Stimulated activated CD8-positive, alpha-beta memory T cell treated with anti-CD3 and anti-CD28 coated beads, Interleukin-15, amount 100 ng/mL, for 24 hours (primary cell): ENCODE measurements at places on chromosomes 5 and 9.

- DNase-seq: no peak
Measured at GRCh38 chr5:11214864-11215644, 454.0 kb upstream of the DAP start.

DNA sequence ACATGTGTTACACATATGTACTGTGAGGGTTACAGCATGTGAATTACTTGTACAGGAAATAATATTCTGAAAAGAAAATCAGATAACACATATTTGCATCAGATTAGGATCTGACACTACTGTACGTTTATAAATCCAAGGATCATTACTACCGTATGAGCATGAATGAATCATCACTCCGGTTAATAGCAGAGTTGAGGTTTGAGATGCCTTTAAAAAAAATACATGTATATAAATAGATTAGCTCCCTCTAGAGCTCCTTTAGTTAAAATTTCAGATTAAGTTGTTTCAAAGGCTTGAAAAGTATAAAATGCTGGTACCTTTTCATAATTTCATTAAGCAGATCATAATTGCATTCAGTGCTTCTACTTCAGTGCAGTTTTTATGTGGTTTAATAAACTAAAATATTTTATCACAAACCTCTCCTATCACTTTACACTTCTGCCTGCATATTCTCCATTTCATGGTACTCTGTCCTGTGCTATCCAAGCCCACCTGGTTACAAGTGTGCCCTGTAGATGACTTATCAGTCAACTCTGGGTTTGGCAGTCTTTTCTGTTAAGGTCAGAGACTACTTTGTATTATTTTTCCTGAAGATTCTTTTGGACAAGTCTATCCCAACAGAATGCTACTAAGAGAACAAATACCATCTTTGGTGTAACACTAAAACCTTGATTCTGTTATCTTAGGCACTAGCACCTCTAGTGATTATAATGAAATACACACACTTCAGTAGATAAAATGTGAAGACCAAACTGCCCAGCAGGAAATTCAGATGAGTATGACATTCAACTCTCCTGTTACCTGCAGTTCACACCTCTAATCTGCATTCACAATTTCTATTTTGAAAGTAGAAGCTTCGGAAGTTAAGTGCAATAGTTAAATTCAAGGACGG lies 48.0 kb upstream of the POU5F2 start:
- no peak for DNase-seq

- no peak for DNase-seq
Measured at GRCh38 chr9:68731857-68732256, 26.8 kb downstream of the PIP5K1B start.

DNA sequence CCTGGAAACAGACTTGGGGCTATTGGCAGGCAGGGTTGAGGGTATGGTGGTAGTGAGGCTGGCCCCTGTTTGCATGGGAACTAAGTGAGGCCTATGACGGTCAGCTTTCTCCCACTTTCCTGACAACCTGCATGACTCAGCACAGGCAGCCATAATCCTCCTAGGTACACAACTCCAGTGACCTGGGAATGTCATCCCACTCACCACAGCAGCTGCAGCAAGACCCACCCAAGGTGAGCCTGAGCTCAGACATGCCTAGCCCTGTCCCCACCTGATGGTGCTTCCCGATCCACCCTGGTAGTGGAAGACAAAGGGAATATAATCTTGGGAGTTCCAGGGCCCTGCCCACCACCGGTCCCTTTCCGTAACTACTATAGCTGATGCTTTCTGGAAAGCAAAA lies 178.7 kb downstream of the NDUFS4 start:
- no peak for DNase-seq

DNA sequence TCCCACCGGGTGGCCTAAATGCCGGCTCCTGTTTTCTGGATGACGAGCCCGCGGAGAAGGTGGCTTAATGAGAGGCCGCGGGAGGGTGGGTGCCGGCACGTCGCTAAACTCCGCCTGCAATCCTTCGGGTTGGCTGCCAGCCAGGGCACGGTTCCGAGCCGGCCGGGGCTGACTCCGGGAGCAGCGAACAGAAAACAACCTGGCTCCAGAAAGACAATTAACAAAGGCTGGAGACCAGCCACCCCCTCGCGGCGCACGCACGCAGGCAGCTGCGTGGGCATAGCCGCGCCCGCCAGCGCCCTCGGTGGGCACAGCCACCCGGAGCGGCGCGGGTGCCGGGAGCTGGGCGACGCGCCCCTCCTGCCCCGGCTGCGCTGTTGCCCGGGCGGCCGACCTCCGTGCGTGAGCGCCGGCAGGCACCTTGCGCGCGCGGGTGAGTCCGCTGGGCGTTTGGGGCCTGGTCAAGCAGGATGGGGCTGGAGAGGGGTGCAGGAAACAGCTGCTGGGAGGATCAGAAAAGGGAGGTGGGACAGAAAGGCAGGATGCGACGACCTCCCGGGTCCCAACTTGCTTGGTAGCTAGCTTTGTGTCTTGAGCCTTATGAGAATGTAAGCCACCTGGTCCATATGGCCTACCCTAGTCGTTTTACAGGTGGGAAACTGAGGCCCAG lies at the start of gene ARHGEF37:
Gene ARHGEF37 (plus strand): TSS at position 307 of the 670 bp plus-strand sequence. CDS start 16,272 bp downstream, outside the sequence.
- peak; percentile 10 for DNase-seq
